ENCODE measurements at places on chromosomes 16 and 17.
A peak's percentile ranks its signal among the peaks of the same experiment; 100 is the strongest.

- DNase-seq, result no peak
Observed at GRCh38 chr16:67907397-67908180, 14.5 kb downstream of the PSKH1 start.

DNA sequence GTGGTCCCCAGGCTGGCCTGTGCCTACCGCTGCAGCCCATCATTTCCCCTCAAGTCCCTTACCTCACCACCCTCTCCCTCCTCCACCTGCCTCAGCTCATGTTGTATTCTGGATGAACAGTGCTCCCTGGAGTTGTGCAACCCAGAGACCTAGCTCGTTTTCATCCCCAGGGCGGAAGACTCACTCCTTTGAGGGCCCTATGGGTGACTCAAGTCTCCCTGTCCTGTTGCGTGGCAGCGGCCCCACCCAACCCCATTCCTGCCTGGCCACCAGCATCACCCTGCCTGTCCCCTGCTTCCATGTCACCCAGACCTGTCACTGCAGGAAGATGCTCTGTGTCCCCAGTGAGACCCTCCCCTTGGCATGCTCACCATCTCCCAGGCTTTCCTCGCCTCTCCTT is 3.3 kb downstream of the ALOX12B start:
- DNase-seq, result no peak

DNA sequence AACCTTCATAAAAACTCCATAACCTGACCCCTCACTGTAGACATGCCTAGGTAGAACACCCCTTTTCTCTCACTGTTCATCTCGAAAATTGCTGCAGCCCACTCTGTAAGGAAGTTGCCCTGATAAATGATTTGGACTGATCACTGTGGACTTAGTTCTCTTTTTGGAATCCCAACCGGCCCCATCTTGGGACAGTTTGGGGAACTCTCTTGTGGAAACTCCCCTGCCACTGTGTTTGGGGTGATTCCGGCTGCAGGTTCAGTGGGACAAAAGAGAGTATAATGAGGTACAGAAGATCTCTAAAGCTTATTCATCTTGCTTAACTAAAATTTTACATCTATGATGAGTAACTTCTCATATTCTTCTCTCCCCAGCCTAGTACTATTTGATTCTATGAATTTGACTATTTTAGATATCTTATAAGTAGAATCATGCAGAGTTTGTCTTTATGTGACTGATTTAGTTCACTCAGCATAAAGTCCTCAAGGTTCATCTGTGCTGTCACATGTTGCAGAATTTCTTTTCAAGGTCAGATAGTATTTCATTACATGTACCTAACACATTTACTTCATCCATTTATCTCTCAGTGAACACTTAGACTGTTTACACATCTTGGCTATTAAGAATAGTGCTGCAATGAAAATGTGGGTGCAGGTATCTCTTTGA is 84.9 kb downstream of the ABCA8 start:
- DNase-seq, result no peak

- DNase-seq, result no peak
Observed at GRCh38 chr17:65785109-65785508, 223.7 kb upstream of the AXIN2 start.

DNA sequence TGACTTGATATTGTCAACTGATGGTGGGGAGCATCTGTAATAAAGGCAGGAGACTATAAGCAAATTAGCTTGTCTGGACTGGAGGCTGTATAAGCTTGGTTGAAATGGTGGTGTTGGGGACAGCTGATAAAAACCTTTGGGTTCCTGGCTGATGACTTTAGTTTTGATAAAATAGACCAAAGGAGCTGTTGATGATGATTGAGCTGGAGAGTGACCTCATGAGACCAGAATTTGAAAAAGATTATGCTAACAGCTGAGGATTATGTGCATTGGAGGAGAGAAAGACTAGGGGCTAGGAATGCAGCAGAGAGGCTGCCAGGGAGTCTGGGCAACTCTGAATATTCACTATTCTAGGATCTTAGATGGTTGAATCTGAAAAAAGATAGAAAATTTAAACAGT is 8.7 kb upstream of the CDC27 start:
- no peak for DNase-seq

DNA sequence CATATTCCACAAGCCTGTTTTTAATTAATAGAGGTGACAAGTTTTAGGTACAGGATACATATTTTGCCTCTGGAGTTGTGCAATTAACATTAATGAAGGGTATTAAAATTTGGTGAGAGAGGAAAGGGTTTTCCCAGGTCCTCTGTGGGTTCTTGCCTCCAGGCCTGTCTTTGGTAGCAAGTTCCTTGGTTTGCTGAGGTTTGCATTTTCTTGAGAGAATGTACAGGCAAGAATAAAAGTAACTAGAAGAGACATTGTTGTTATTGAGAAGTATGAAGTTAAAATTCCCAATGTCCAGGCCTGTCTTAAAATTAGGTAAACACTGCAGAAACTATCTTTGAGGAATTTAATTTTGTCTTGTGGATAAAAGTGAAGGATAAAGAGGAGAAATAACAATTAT is 316.9 kb downstream of the WWOX start:
- no peak for DNase-seq

GRCh38 chr16:2487903-2488531 is 13.1 kb downstream of the TBC1D24 start:
- DNase-seq, result no peak

GRCh38 chr17:15382914-15383313 is 41.5 kb upstream of the TEKT3 start:
- DNase-seq, result no peak

DNA sequence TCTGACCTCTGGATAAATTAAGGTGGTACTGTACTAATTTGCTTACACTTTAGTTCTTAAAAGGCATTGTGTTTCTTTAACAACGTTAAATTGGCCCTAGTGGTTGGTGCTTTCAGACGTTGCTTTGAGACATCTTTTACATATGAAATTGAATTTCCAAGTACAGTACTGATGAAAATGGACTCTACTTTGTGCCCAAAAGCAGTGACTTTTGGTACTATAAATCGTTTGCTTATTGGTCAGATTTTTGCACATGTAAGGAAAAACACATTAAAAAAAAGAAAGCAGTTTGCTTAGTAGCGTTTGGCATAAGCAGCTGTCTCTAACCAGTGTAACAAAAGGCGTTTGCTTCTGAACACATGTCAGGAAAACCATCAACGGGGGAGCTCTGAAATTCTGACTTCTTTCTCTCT is 139.6 kb downstream of the CDK5R1 start:
- no peak for DNase-seq

- peak; percentile 98 for DNase-seq
Observed at GRCh38 chr16:67806428-67807147, at the start of the genes RANBP10 and TSNAXIP1. Gene RANBP10, minus strand, starts transcription at chr16:67806560. Its CDS starts 24 bp downstream, at chr16:67806536. Gene TSNAXIP1, plus strand, starts transcription at chr16:67806889. Its CDS starts 261 bp downstream, at chr16:67807150.

DNA sequence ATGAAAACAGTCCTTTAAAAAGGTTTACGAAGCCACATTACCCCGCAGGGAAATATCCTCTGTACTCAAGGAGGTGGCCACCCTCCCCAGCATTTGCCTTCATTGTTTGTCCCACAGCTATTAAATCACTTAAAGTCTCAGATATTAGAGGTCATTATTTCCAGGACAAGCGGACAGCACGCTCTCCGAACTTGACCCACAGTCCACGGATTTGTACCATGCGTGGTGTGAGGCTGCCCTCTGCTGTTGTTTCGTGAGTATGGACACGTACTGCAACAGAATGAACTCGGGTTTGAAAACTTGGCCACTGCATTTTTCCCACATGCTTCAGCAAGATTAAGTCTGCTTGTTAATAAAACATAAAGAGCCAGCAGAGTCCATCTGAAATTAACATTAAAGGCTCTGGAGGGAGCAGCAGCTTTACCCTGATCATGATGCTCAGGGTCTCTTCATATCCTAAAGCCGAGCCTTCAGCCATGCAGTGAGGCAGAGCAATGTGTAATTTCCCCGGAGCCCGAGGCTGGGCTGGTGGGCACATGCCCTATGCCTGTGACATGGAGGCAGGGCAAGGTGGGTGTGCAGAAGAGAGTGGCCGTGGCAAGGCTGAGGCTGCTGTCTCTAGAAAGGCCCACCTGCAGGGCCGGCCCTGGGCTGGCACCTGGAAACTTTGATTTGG is 19.7 kb downstream of the MEAK7 start:
- peak; percentile 39 for DNase-seq

- DNase-seq, result no peak
Observed at GRCh38 chr16:17149904-17150483, 320.8 kb downstream of the XYLT1 start.

DNA sequence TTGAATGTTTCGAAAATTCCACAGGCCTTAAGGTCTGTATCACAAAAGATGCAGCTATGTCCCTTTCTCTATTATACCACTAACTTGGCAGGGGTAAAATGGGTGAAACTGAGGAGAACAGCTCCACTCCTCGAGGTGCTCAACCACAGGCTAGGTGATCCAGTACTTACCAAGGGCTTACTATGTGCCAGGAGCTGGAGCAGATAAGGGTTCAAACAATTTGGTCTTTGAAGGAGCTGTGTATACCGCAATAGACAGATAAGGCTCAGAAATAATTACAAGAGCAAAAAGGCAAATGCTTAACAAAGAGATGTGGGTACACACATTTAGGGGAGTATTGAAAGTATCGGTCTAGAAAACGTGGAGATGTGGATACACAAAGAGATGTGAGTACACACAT is 1.5 kb downstream of the XPO6 start:
- DNase-seq, result no peak

GRCh38 chr16:85902366-85903155 is 3.6 kb downstream of the IRF8 start:
- DNase-seq, result no peak

DNA sequence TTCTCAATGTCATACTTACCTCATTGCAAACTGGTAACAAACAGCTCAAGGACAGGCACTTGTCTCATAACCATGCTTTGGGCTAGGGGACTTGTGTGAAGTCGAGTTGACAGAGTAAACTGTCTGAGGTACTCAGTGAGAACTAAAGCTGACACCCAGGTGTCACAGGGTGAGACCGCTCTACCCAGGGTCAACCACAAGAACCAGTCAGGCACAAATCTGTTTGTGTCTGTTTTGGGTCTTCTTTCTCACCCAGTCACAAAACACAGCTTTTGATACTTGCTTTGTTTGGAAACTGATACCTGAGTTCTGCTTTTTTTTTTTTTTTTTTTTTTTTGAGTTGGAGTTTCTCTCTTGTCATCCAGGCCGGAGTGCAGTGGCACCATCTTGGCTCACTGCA is 161.1 kb downstream of the STX8 start:
- DNase-seq, result no peak

DNA sequence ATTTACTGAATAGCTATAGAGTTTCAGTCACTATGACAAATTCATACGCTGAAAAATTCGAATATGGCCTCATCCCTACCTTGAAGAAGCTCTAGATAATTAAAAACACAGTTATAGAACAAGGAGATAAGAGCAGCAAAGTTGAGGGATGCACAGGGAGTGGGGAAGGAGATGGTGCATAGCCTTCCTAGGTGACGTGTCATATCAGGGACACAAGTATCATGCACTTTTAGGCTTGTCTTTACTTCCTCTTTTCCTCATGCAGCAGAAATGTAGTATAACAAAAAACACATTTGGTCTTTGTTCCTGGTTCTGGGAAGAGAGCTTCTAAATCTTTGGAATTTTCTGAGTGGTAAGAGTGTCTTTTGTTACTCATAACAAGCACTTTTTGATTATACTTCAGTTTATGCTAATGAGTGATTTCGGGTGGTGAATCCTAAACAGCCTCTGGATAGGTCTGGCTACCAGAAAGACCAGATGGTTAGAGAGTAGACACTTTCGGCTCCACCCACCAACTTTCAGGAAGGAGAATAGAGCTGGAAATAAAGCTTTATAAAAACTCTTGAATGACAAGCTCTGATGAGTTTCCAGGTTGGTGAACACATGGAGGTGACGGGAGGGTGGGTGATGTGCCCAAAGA is 341.4 kb downstream of the UTP18 start:
- DNase-seq, result no peak

GRCh38 chr16:1374418-1375297 is 22.9 kb downstream of the GNPTG start:
- no peak for DNase-seq

DNA sequence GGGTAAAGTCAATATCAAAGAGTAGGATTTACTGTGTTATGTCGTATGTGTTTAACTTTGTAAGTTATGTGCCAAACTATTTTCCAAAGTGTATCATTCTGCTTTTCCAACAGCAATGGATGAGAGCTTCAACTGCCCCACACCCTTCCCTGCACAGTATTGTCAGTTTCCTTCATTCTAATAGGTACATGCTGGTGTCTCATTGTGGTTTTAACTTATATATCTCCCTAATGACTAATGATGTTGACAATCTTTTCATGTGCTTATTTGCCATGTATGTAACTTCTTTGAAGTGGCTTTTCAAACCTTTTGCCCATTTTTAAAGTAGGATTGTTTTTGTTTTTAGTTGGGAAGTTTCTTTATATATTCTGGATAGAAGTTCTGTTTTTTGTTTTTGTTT is 3.8 kb downstream of the DDX19B start:
- no peak for DNase-seq

GRCh38 chr17:46771561-46772474 is 46.7 kb downstream of the WNT3 start:
- no peak for DNase-seq

- DNase-seq, result no peak
Observed at GRCh38 chr17:32489320-32490100, 2.7 kb downstream of the CDK5R1 start.

- no peak for DNase-seq
Observed at GRCh38 chr17:76866203-76866602, 2.0 kb upstream of the MGAT5B start.

DNA sequence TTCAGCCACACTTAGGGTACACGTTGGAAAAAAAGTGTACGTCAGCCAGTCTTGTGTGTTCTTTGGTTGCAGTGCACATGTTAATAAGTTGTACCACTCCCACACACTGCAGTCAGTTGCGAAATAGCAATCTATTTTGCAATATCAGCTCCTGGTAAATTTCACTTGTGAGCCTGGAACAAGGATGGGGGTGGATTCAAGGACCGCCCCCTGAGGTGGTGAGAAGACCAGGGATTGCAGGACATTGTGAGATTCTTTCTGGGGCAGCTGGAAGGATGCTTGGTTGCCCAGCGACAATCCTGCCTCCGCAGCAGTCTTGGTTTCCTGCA is 78.6 kb upstream of the ZFHX3 start:
- DNase-seq, result no peak

GRCh38 chr16:71338632-71339031 is 19.9 kb upstream of the CALB2 start:
- DNase-seq, result no peak

- no peak for DNase-seq
Observed at GRCh38 chr16:3646348-3646920, 8.1 kb upstream of the DNASE1 start.
